Fibroblast of the aortic adventitia (primary cell): ENCODE measurements at places on chromosomes 1 and 21.

- no peak for DNase-seq
Measured at GRCh38 chr1:117622726-117623125, 16.9 kb downstream of the TENT5C start.

GRCh38 chr1:179955731-179956130 lies 1.1 kb downstream of the CEP350 start:
- DNase-seq, result no peak

- no peak for DNase-seq
Measured at GRCh38 chr1:162970021-162970420, 99.1 kb upstream of the RGS4 start.

DNA sequence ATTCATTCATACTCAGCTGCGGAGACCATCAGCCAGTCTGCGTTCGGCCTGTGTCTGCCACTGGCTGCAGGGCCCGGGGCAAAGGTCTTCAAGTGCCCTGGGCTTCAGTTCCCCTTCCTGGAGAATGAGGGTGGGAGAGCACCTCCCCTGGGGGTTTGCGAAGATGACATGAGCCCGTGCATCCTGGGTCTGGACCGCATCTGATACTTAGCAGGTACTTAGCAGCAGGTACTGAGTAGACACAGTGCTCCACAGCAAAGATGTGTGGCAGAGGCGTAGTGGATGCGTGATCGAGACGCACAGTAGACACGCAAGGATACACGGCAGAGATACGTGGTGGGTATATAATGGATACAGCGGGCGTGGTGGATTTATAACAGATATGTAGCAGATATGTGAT lies 51.3 kb downstream of the PRKCZ start:
- DNase-seq, result no peak

DNA sequence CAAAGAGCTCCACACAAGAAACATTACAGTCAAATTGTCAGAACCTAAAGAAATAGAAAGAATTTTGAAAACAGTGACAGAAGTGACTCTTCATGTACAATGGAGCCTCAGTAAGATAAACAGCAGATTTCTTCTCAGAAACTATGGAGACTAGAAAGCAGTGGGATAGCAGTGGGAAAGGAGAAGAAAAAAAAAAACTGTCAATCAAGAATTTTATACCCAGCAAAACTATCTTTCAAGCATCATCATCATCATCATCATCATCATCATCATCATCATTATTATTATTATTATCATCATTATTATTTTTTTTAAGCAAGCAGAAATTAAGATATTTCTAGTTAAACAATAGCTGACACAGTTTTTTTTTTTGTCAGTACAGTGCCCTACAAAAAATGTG lies 24.2 kb downstream of the CEP170 start:
- peak; percentile 52 for DNase-seq

GRCh38 chr1:77825131-77825709 lies 45.8 kb downstream of the MIGA1 start:
- peak; percentile 86 for DNase-seq

GRCh38 chr1:88001460-88001859 lies 672.8 kb downstream of the LMO4 start:
- peak; percentile 33 for DNase-seq

DNA sequence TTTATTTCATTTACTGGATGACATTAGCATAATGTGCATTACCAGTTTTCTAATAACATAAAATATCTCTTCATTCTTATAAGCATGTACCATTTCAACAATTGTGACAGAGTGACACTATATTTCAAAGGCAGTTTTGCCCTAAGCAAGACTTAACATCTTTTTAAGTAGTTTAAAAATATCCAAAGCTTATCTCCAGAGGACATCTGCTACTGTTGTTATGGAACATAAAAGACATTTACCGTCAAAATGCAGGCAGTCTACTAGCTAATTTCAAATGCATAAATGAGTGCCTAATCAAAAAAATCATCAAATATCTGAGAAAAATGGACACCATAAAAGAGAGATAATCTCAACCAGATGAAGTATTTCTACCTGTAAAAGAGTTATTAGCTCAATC lies 782.4 kb upstream of the BRINP3 start:
- no peak for DNase-seq

DNA sequence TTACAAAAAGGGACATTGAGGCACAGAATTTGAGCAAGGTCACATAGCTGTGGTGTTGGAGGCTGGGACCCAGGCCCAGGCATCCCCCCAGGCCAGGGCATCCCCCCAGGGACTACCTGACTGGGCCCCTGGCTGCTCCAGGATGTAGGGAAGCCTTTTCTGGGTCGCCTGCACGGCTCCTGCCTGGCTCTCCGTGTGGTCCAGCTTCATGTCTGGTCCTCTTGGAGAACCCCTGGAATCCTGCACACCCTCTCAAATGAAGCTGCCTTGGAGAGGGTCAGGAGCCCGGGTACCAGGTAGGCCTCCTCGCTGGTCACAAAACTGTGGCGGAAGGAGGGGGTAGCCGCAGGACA lies 919 bp upstream of the CELSR2 start:
- no peak for DNase-seq

DNA sequence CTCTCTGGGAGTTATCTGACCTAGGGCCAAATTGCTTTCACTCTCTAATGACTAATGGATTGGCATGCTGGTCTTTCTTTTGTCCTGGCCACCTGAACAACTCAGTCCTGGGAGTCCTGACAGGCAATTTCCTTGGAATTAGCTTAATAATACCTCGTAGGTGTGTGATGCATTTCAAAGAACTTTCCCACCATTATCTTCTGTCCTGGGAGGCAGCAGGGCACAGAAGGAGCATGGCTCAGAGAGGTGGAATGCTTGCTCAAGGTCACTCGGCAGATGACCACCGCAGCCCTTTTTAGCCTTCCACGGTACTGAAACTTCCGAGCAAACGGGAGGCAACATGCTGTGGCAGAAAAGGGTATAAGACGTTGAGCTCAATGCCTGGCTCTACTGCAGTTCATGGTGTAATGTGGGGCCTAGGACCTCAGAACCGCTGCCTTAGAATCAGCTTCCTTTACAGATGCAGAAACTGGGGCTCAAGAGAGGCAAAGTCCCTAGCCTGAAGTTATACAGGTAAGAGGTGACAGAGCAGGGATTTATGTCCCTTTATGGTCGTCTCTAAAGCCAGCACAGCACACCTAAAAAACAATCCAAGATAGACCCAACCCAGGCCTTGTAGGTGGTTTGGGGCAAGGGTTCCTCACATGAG lies 3.2 kb downstream of the ID3 start:
- DNase-seq, result peak; percentile 78

GRCh38 chr1:175033953-175034352 lies 10.7 kb upstream of the MRPS14 start:
- no peak for DNase-seq

DNA sequence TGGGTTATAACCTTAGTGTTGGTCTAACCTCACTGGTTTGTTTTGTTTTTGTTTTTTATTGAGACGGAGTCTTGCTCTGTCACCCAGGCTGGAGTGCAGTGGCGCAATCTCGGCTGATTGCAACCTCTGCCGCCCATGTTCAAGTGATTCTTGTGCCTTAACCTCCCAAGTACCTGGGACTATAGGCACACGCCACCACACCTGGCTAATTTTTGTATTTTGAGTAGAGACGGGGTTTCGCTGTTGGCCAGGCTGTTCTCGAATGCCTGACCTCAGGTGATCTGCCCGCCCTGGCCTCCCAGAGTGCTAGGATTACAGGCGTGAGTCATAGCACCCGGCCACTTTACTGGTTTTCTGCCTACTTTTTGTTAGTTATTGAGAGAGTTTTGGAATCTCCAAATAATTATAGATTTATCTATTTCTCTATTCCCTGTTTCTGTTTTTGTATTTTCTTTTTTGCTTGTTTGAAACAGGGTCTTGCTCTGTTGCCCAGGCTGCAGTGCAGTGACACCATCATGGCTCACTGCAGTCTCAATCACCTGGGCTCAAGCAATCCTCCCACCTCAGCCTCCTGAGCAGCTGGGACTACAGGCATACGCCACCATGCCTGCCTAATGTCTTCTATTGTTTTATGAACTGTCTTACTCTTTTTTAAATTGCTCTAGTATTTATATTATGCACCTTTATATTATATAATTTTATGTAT lies 21.4 kb downstream of the SMG7 start:
- no peak for DNase-seq

DNA sequence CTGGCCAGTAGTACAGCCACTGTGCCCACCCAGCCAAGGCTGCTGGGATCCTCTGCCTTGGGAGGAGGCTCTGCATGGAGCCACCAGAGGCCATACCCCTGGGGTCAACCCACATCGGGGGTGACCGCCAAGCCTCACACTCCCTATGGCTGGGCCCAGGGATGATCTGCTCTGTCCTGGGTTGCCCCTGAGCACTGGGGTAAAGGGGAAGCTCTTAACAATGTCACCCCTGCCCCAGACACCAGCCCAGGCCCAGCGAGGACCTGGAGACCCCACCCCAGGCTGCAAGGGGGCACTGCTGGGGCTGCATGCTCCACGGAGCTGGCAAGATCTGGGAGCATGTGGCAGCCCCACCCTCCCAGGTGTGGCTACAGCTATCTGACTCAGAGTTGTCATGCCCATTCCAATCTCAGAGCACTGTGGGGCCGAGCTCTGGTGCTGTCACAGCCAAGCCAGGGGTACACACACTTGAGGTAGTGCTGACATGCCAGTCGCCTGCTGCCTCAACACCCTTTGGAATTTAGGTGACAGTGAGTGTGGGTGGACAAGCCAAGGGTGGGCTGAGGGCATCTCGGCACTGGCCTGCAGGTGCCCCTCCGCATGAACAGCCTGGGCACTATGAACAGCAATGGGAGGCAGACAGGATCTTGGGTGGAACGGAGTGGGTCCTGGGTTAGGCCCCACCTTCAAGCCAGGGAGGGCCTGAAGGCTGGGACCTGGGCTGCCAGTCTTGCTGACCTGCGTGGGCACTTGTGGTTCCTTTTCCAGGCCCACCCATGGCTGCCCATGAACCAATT lies 427.7 kb downstream of the LRRIQ3 start:
- no peak for DNase-seq

GRCh38 chr1:156488566-156489165 lies 11.9 kb downstream of the MEF2D start:
- no peak for DNase-seq

- peak; percentile 79 for DNase-seq
Measured at GRCh38 chr1:64133036-64133435, 70.4 kb upstream of the UBE2U start.

DNA sequence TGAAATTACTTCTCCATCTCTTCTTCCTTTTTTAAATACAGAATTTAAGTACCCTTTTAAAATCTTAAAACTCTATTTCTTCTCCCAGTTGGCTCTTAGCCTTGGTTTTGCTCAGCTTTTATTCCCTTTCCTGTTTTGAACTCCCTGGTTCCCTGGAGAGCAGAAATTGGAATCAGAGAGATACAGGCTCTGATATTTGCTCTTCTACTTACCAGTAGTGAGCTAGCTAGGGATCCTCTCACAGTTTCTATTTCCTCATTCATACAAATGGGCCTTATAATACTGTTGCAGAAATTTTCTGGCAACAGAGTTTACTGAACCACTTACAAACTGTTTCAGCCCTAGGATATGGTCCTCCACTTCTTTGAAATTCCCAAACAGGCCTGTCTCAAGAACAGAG lies 606.3 kb downstream of the NUF2 start:
- peak; percentile 13 for DNase-seq
